Upper lobe of right lung (tissue), 1 donor: ENCODE measurements at places on chromosomes 1 and 21.

GRCh38 chr1:172758259-172758658 lies 99.4 kb downstream of the FASLG start:
- no peak for DNase-seq

DNA sequence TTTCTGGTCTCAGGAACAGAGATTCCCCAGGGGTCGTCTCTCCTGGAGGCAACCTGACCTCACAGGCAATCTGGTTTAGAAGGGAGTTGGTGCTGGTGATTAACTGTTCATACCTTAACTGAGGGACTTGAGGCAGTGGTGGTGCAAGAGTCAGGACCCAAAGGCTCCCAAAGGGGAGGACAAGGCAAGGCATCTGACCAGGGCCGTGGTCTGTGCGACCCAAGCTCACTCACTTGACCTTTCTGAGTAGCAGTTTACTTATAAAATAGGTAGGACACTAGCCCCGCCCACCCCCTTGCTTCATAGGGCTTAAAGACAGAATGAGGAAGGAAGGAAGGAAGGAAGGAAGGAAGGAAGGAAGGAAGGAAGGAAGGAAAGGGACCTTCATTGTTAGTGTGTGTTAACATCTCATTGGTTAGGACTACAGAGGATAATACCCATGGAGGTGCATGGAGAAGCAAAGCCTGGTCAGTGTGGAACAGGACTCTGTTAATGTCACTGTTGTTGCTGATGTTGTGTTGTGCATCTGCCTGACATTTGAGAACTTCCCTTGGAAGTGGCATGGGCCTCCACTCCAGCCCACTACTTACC lies 4.6 kb upstream of the KCNA2 start:
- DNase-seq: no peak

DNA sequence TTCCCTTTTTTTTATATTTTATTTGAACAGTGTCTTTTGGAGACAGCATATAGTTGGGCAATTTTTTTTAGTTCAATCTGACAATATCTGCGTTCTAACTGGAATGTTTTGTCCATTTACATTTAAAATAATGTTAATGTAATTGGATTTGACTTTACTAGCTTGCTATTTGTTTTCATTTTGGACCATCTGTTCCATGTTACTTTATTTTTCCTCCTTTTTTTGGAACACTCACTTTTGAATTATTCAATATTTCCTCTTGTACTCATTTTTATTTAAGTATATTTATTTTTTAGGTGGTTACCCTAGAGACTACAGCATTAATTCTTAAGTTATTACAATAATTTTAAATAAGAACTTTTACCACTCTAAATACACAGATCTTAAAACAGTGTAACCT lies 62.8 kb upstream of the C1orf87 start:
- DNase-seq: no peak

- DNase-seq: no peak
Measured at GRCh38 chr1:93034397-93034796, 44.7 kb upstream of the MTF2 start.

DNA sequence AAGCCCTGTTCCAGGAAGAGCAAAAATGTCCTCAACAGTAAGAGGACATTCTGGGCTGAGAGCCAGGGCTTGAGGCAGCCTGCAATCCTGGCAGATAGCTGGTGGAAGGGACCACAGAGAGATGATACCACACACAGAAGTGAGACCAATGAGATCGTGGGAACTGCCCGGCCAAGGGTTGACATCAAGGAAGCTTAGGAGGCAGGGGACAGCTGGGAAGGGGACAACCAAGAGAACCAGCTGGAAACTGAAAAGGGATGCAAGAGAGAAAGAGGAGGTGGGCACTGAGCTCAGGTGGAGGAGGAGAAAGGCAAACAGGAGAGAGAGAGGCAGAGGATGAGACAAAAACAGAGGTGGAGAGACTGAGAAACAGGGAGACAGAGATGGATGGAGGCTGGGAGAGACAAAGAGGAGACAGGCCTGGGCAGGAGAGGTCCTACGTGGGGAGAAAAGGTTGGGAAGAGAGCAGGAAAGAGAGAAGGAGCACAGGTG lies 9.2 kb downstream of the PDZK1IP1 start:
- DNase-seq: peak; percentile 60

GRCh38 chr1:11858968-11859871 lies 475 bp upstream of the NPPB start:
- peak; percentile 85 for DNase-seq

GRCh38 chr1:109773203-109773899 lies 9.6 kb upstream of the EPS8L3 start:
- DNase-seq: peak; percentile 88

GRCh38 chr1:204558467-204558866 lies 42.3 kb downstream of the MDM4 start:
- no peak for DNase-seq

DNA sequence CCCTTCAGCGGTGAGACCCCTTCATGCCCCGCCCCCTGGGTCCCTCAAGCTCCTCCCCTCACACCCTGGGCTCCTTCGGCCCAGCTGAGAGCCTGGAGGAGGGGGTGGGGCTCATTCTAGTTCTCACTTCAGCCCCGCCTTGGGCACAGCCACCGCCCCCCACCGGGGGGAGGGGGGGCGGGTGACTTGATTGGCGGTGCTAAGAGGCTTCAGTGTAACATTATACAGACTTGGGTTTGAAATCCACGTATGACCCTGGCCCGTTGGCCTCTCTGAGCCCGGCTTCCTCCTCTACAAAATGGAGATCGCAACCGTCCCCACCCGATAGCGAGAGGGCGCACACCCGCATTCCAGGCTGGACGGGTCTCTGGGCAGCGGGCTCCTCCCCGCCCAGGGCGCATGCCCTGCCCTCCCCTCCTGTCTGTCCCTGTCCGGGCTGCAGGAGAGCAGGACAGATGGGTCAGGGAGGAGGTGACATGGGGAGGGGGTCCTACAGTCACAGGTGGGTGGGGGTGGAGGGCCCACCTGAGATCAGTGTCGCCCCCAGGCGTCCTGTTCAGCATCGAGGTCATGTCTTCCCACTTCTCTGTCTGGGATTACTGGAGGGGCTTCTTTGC lies 5.1 kb downstream of the CLCNKB start:
- peak; percentile 84 for DNase-seq

DNA sequence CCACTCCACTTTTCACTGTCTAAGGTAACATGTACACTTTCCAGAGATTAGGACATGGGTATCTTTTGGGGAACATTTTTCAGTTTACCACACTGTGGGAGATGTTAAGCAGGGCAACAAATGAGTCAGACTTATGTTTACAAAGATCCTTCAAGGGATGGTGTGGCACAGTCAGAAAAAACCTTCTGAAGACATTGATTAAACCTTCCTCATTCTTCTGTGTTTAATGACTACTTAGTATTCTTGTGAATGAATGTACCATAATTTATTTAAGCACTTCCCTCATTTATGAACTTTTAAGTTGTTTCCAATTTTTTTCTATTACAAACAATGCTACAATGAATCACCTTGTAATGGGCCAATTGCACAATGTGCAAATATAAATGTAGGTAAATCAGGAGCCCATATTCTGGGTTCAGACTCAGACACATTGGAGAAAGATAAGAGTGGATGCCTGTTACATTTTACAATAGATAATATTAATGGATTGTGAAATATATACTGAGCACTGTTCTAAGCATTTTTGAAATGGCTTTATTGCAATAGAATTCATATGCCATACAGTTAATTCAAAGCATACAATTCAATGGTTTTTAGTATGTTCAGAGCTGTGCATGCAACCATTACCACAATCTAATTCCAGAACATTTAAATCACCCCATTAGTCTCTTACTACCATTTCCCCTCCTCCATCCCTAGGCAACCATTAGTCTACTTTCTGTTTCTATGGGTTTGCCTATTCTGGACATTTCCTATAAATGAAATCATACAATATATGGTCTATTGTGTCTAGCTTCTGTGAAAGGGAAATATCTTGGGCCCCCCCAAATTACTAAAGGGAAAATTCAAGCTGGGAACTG lies 1.9 kb upstream of the SFT2D2 start:
- DNase-seq: no peak

GRCh38 chr1:19433719-19433998 lies 51.7 kb downstream of the CAPZB start:
- DNase-seq: no peak

DNA sequence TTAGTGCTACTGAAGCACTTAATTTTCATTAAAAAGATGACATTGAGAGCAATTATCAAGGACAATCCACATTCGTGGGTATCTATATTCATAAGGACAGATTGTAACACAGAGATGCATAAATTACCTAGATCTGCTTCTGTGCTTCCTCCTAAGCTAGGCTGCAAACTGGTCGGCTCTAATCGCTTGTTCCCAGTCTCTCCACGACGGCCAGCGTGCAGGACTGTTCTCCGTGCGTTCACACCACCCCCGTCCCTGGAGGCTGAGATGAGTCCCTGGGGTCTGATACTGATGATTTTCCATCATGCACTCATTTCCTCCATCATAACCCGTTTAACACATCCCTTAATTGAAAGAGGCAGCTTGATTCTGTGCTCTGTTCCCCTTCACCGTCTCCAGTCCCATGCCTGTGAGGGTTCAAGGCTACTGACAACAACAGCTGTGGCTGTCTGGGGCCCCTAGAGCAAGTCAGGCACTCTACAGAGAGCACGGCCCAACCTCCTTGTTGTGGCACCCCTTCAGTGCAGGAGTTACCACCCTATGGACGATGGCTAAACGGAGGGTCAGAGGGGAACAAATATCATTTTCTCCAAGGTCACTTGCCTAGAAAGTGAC lies 469.6 kb downstream of the NPHP4 start:
- no peak for DNase-seq

DNA sequence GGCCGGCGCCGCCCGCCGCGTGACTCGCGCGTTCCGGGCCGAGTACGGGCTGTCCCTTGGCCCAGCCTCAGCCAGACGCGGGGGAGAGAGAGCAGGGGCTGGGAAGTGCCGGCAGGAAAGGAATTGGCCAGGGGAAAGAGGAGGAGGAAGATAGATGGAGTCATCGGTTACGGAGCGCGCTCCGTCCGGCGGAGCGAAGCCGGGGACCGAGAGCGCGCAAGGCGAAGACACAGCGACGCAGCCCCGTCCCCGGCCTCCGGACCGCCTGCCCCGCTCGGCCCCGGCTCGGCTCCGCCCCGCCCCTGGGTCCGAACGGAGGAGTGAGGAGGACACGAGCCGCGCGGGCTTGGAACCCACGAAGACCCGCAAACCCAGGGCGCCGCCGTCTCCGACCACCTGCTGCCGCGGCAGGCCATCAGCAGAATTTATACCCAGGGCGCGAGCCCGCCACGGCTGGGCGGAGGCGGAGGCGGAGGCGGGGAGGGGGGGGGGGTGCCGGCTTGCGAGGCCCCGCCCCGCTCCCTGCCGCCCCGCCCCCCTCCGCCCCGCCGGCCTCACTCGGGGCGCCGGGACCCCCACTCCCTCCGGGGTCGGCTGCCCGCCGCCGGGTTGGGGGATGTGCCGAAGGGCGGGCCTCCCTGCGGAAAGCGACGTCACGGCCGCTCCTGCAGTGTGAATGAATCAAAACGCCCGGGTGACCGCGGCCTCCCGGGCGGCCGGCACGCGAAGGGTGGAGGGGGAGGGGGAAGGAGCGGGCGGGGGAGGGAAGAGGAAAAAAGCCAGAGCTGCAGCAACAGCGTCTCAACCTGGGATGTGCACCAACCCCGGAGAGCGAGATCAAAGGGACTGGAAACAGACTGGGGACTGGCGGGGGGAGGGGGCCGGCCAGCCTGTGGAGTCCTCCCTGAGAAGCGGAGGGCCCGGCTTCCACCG lies at the start of gene LHX4:
TSS of gene LHX4 (plus strand) at position 782 of the 933 bp plus-strand sequence. CDS start 266 bp downstream, outside the sequence.
- peak; percentile 70 for DNase-seq

DNA sequence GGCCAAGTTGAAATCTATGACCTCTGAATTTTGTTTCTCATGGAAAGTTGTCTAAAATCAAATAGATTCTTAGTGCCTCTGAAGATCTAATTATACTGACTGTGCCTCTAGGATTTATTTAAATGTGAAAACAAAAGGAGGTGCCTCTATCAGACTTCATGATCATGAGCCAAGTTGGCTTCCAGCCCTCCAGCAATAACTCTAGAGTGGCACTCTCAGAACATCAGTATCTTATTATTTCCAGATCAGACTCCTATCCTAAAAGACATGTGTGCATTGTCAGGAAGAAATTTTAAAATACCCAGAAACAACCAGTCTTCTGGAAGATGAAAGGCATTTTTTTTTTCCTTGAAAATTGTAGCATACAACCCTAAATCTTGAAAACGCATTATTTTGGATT lies 368.0 kb downstream of the PDE4B start:
- DNase-seq: no peak

DNA sequence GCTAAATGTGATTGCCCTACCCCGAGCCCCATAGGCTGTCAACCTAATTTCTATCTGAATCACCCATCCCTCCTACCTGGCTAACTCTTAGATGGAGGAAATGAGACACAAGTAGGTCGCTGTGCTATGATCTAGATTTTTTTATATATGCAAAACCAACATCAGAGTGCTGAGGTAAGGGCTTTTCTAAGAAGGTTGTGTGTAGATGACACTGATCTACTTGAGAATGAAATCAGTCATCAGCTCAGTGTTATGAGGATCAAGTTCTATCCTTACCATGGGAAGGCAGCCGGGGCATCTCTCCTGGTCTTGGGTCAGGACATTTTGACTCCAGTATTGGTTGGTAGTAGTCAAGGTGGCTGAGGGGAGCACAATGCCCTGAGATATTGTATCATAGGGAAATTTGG lies 23.6 kb downstream of the SLAMF1 start:
- no peak for DNase-seq
